ENCODE measurements at places on chromosomes 7 and 10.
A peak's percentile ranks its signal among the peaks of the same experiment; 100 is the strongest.

GRCh38 chr7:47088329-47089067 lies 493.4 kb downstream of the TNS3 start:
- DNase-seq: peak; percentile 71

DNA sequence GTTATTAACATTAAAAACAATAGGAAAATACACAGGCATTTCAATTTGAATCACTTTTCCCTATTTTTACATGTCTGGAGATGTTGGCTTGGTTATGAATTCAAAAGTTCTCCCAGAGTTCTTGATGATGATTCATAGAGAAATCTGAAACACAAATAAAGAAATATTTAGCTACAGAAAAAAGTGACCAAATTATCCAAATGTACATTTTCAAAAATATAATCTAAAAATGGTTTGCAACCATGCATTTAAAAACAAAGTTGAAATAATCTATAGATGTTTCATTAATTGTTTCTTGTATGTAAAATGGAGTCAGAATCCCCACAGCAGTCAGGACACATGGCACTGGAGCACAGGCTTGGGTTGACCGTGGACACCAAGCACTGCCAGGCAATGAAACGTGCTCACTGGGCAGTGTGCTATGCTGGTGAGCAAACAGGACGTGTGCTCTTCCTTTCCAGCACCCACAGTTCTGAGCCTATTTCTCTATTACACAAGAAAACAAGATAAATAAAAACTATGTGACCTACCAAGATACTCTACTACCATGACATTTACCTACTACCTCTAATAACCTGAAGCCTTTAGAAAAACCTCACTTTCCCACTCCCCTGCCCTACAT lies 44.1 kb upstream of the PTPRN2 start:
- no peak for DNase-seq

DNA sequence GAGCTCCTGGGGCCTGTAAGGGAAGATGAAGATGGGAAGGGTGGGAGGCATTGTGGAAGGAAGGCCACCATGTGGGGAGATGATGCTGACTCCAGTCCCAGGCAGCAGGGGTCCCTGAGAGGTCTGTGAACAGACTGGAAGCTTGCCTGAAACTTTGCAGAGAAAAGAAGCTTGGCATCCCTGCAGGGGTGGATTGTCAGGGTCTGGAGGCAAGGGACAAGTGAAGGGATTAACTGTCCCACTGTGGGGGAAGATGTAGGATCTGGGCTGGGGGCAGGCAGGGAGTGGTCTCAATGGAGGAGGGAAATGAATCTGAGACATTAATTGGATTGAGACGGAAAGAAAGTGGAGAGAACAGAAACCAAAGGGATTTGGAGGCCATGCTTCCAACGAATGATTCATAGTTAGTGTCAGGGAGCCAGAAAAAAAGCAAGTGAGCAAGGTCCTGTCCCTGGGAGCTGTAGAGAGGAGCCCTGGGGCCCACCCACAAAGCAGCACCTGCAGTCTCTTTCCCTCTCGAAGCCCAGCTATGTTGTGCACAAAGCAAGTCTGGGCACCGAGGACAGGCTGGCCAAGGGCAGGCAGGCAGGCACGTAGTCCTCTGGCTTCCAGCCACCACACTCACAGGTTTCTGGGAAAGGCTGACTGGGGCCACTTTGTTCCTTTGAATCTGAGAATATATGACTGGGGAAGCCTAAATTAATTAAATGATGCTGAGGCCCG lies 4.7 kb upstream of the SLC18A3 start:
- DNase-seq: no peak

DNA sequence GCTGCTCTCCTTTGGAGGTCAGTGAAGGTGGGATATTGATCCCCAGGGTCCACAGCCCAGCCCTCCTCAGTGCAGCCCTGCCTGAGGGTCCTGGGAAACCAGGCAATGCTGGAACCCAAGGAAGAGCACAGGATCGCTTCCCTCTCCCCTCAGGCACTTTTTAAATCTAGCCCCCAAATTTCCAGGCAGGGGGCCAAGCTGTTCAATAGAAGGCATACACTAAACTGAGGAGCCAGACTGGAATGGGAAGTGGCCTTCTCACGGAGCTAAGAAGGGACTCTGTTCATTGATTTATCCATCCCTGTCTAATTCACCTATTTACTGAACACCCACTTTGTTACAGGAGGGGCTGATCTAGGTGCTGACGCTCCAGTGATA lies 60.3 kb downstream of the GLI3 start:
- no peak for DNase-seq

DNA sequence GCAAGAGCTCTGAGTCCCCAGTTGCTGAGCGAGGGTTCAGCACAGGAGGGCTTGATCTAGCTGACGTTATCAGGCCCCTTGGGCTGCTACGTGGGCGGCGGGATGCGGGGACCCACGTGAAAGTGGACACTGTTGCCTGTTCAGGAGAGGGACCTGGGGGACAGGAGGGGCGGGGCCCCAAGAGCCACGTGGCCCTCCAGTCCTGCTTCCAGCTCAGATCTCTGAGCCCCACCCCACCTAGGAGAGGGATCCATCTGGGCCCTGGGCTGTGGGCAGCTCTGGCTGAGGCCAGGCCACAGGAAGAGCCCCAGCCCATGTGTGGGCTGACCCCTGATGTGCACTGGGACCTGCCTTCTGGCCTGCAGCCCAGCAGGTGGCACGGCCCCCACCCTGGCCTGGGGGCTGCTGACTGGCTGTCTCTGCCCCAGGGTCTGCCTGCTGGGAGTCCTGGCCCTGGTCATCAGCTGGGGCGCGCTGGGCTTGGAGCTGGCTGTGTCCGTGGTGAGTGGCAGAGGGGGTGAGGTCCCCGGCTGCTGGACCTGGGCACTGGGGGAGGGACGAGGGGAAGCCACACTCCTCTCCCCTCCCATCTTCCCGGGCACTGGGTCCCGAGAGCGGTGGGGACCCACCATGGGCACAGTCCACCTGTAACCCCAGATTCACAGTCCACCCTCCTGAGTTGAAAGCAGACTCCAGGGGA lies 17.5 kb downstream of the TTYH3 start:
- no peak for DNase-seq

- peak; percentile 23 for DNase-seq
These were observed 13.5 kb downstream of the HERPUD2 start for GRCh38 chr7:35681231-35682029.

DNA sequence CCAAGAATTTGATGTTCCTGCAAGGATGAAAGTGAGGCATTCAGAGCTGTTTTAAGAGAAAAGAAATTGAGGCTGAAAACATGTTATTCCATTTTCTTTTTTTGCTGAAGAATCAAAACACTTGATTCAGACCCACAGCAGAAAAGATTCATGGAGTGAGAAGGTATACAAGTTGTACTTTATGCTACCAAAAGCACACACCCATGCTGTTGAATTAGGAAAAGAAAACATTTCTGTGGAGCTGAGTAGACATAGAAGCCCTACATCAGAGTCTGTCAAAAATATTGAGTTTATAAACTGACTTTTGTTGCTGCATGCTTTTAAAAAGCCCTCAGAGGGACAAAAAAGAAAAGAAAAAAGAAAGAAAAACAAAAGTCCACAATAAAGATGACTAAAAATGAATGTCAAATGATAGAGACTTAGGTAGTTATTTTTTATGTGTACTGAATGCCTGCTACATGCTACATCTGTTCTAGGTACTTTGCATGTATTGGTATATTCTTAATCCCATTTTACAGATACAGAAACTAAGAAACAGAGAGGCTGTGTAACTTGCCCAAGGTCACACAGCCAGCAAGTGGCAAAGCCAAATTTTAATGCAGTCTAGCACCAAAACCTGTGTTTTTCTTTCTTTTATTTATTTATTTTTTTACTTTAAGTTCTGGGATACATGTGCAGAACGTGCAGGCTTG lies 71.7 kb upstream of the PALS2 start:
- DNase-seq: no peak

GRCh38 chr7:80749270-80749669 lies 110.8 kb downstream of the CD36 start:
- DNase-seq: peak; percentile 27

DNA sequence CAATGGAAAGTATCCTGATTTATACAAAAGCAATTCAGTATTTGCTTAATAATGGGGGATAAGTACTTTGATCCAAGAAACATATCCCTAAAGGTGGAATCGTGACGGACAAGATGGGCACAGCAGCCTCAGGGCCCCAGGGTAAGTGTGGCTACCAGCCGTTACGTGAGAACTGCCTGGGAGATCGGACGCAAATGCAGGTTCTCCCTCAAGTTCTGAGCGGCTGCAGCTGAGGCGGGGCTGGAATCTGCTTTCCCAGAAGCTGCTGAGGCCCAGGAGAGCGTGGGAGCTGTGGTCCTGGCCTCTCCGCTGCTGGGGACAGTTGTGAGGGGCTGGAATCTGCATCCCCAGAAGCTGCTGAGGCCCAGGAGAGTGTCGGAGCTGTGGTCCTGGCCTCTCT lies 13.5 kb downstream of the FOXL3 start:
- DNase-seq: no peak

GRCh38 chr7:122291189-122291588 lies 13.4 kb downstream of the FEZF1 start:
- no peak for DNase-seq

DNA sequence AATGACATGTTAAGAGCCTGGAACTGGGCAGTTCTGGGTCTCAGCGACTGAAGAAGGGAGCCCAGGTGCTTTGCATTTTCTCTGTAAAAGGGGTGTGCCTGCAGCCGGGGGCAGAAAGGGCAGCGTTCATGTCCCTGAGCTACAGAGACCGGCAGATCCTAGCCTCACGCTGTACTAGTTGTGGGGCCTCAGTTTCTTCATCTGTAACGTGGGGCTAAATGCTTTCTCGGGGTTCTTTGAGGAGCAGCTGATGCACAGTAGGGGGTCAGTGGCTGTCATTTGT lies 79.6 kb downstream of the NEURL1 start:
- no peak for DNase-seq

DNA sequence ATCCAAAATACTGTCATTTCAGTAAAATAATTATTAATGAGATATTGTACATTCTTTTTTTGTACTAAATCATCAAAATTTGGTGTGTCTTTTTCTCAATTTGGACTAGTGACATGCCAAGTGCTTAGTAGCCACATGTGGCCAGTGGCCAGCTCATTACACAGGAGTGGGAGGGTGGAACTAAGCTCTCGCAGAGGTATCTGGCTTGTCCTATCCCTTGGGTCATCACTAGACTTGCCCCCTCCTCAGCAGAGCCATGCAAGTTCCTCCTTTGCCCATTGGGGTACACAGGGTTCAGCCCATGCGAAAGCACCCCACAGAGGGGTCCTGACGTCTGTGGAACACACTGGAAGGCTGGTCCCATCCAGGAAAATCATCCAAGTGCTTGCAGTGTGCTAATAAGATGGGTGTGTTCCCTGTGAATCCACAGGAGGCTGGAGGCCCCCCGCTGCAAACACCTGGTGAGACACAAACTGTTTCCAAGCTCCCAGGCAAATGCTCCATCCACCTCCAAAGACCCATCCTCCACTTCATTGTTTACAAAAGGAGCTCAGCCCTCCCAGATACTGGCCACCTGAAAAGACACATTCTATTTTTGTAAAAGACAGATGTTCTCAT lies 1.3 kb downstream of the ARHGAP22 start:
- DNase-seq: no peak

DNA sequence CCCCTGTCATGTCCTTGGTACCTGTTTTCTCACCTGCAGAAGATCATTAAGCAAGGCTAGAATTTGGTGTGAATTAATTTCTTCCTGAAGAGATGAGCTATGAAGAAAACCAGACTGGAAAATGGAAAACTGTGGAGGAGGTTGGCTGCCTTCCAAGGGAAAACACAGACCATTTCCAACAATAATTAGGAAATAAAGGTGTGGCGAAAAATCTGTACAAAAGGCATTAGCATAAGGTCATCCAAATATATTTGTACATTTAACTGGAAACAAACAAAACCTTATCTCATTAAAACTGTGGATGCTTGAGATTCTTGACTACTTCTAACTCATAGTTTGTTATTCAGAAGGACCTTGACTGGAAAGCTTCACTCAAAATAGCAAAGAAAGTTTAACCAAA lies 1.7 kb downstream of the STN1 start:
- DNase-seq: no peak

- DNase-seq: no peak
These were observed 120.4 kb downstream of the MALRD1 start for GRCh38 chr10:19169041-19169440.

DNA sequence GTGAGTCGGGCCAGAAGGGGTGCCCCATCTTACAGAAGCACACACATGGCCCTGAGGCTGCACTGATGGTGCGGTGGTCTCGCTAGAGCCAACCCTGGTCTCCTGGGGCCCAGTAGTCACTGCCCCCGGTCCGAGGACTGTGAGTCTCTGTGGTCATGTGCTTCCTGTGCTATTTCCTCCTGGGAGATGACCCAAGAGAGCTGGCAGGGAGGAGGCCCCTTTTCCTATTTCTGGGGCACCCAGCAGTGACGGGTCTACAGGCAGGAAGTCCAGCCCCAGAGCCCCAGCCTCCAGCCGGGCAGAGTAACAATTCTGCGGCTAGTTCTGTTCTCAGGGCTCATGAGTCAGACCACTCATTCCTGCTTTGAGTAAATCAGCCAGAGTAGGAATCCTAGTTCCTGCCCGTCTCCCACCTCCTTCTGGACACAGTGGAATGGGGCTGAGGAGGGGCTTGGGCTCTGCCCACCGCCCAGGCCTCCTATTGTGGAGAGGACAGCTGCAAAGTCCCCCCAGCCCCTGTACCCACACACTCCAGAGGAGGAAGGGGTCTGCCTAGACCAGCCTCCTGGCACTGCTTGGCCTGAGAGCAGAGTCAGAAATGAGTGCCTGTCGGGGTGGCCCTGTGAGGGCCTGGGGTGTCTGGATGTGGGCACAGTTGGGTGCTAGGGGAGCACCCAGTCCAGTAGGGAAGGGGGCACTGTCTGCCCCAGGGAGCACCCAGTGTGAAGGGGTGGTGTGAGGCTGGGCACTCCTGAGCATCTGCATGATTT lies 80.5 kb upstream of the PPIF start:
- peak; percentile 94 for DNase-seq

- DNase-seq: no peak
These were observed 51.9 kb downstream of the DDC start for GRCh38 chr7:50513166-50513871.

- DNase-seq: no peak
These were observed 411.9 kb downstream of the THSD7A start for GRCh38 chr7:11420049-11420448.

GRCh38 chr10:128537834-128538330 lies 411.7 kb upstream of the MKI67 start:
- no peak for DNase-seq

GRCh38 chr10:20746856-20747255 lies 150.3 kb downstream of the NEBL start:
- no peak for DNase-seq

DNA sequence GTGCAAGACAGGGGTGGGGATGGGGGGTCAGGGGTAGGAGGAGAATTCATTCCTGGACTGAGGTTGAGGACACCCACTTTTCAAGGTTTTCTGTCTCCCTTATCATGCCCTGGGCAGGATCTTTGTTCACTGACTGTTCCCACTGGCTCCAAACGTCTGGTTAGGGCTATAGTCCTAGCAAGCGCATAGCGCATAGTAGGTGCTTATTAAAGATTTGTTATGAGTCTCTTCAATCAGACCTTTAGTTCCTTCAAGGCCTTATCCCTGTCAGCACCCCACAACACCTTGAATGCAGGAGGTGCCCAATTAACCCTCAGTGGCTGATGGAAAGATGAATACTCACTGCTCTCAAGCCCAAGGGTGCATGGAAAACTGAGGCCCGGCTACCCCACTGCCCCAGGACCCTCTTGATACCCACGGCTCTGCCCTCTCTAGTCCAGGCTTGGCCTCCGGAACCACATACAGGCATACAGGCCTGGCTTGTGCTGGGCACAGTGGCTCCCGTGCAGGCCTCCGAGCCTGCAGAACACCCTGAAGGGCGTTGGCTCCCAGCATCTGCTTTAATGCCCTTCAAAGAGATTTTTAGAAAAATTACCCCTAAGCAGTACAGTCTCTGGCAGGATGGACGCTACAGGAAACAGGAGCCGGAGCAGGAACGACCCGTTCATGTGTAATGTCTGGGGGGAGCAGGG lies 177.7 kb downstream of the SH3PXD2A start:
- no peak for DNase-seq
